ENCODE measurements at places on chromosomes 4 and X. TPM values are rescaled to one million over a fixed set of nuclear protein-coding genes. Genes with fewer than 3 reads are reported as not detected.

The LRP2BP gene
- 0.49 TPM for total RNA-seq

- H3K27me3 ChIP-seq = no peaks in the 10 kb centered on the region
- no peak for DNase-seq
- peaks cover 61% of the 10 kb centered on the region for H3K36me3 ChIP-seq
- H3K4me1 ChIP-seq = peaks cover 14% of the 10 kb centered on the region
Measured at GRCh38 chr4:102599886-102600285, 98.7 kb downstream of the NFKB1 start.

GRCh38 chr4:174222266-174222872 is 61.1 kb downstream of the FBXO8 start:
- H3K4me3 ChIP-seq = no peak overlapping the region
- no peaks in the 10 kb centered on the region for H3K27me3 ChIP-seq
- H3K4me1 ChIP-seq = peaks cover 13% of the 10 kb centered on the region

The CFP gene
- total RNA-seq = 0.74 TPM

The ADGRL3 gene
- total RNA-seq = 16.9 TPM

DNA sequence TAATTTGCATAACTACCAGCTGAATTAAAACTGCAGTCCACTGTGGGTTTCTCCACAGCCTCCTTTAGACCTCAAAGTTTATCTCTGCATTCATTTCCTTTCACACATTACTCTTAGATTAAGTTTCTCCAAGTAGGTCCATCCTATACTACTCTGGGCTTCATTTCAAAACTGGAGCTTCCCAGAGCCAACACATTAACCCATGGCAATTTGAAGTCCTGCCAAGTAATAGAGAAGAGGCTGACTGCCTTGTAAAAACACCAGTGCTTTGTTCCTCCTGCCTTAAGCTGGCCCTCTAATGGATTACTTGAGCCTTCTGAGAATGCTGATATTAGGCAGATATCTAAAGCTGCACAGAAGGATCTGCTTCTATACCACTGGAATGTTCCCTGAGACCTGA is 997.2 kb upstream of the SLIT2 start:
- H3K4me1 ChIP-seq = no peaks in the 10 kb centered on the region
- H3K4me3 ChIP-seq = no peak overlapping the region
- DNase-seq = no peak
- H3K27me3 ChIP-seq = no peaks in the 10 kb centered on the region
- H3K27ac ChIP-seq = no peak overlapping the region

DNA sequence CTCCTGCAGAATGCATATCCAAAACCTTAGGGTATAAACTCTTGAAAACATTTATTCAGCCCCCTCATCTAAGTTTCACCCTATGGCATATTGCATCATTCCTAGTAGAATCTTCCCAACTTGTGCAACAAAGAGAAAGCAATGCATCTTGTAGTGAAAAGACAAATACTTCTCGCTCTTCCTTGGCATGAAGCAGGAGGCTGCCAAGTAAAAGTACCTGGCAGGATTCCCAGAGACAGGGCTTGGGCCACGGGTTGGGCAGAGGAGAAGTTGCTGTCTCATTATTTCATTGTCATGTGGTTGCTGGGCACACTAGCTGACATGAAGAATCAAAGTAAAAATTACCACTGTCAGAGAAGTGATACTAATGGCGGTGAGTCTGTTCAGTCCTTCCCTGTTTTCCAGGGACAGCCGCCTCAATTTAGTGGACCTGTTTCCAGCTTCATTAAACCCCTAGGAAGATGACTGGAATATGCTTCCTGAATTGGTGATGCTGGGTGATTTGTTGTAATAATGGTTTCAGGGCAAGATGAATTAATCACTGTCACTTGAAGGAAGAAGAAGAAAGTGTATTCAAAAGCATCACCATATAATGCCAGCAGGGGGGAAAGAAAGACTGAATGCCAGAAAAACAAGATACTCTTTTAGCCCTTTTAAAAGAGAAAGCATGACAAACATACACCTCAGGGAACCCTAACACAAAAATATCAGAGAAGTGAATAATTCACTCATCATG is 380.5 kb upstream of the IGFBP7 start:
- H3K27me3 ChIP-seq = no peaks in the 10 kb centered on the region
- DNase-seq = no peak

The RIBC1 gene
- total RNA-seq = not detected

DNA sequence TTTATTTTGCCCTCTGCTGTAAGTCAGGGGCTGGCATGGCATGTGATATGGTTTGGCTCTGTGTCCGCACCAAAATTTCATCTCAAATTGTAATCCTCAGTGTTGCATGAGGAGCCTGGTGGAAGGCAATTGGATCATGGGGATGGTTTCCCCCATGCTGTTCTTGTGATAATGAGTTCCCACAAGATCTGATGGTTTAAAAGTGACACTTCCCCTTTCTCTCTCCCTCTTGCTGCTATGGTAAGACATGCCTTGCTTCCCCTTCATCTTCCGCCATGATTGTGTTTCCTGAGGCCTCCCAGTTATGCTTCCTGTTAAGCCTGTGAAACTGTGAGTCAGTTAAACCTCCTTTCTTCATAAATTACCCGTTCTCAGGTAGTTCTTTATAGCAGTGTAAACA is 72.0 kb upstream of the MSX1 start:
- DNase-seq = no peak
- H3K4me1 ChIP-seq = peaks cover 13% of the 10 kb centered on the region
- H3K4me3 ChIP-seq = no peak overlapping the region

- no peak for DNase-seq
- no peaks in the 10 kb centered on the region for H3K36me3 ChIP-seq
- no peaks in the 10 kb centered on the region for H3K27me3 ChIP-seq
- H3K4me1 ChIP-seq = peaks cover 17% of the 10 kb centered on the region
- H3K27ac ChIP-seq = no peak overlapping the region
Measured at GRCh38 chr4:174516345-174516744, 5.9 kb downstream of the HPGD start.

- no peaks in the 10 kb centered on the region for H3K36me3 ChIP-seq
- H3K27me3 ChIP-seq = no peaks in the 10 kb centered on the region
- no peaks in the 10 kb centered on the region for H3K4me1 ChIP-seq
- H3K27ac ChIP-seq = no peak overlapping the region
- no peak for DNase-seq
Measured at GRCh38 chr4:69490271-69490670, 5.4 kb downstream of the UGT2B4 start.

GRCh38 chr4:81580346-81580993 is 108.8 kb upstream of the RASGEF1B start:
- H3K27me3 ChIP-seq = no peaks in the 10 kb centered on the region
- DNase-seq = no peak

DNA sequence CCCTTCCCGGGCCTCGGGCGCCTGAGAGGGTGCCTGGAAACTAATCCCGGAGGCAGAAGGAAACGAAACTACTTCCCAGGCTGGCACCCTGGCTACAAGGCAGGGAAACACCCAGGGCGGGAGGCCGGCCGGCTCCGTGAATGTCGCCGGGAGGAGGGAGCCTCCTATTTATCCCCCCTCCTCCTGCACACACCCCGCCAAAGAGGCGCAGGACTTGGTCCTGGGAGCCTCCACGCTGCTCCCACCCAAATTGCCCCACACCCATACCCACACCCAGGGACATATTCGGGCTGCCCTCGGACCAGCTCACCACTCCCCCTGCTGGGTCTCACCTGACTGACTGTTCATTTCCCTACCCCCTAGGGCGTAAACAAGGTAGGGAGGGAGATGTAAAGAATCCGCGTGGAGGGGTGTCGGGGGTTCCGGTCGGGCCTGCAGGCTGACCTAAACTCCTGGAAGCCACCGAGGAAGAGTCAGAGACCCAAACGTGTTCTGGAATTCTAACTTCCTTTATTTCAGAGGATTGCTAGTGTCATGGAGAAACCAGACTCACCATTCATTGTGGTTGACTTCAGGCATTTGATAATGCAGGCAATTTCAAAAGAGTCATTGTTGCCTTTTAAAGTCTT is at the start of gene BTC:
BTC (minus strand) TSS at position 142 of the 629 bp plus-strand sequence. CDS start 198 bp downstream, outside the sequence.
- H3K27ac ChIP-seq = peak within 1 kb of the TSS; percentile 62
- peak within 1 kb of the TSS; percentile 56 for H3K4me3 ChIP-seq
- DNase-seq = no peak
- peaks cover 15% of the 10 kb centered on the region for H3K4me1 ChIP-seq
- no peaks in the 10 kb centered on the region for H3K27me3 ChIP-seq
- H3K36me3 ChIP-seq = no peaks in the 10 kb centered on the region

The SRPK3 gene
- 0.25 TPM for total RNA-seq

- H3K4me3 ChIP-seq = no peak overlapping the region
- no peak overlapping the region for H3K27ac ChIP-seq
- no peaks in the 10 kb centered on the region for H3K36me3 ChIP-seq
- H3K4me1 ChIP-seq = no peaks in the 10 kb centered on the region
Measured at GRCh38 chr4:66927937-66928336, 617.4 kb downstream of the CENPC start.

DNA sequence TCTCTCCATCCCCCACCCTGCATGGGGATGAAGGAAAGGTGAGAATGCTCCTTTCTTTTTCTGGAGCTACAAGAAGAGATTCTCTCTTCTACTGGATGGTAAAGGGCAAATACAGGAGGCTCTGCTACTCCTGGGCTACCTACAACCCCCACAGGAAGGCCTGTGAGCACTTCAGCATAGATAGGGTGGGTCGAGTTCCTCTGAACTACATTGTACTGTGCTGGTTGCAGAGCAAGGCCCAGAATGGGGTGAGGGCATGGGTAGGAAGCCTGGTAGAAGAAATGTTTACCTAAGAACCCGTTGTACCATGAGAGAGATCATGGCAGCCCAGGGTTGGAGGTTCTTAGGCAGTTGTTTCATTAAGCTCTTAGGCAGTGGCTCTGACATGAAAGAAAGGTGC is 510.4 kb downstream of the MID1IP1 start:
- no peaks in the 10 kb centered on the region for H3K4me1 ChIP-seq
- no peaks in the 10 kb centered on the region for H3K36me3 ChIP-seq
- no peaks in the 10 kb centered on the region for H3K27me3 ChIP-seq
- H3K4me3 ChIP-seq = no peak overlapping the region
- DNase-seq = no peak
- H3K27ac ChIP-seq = no peak overlapping the region

DNA sequence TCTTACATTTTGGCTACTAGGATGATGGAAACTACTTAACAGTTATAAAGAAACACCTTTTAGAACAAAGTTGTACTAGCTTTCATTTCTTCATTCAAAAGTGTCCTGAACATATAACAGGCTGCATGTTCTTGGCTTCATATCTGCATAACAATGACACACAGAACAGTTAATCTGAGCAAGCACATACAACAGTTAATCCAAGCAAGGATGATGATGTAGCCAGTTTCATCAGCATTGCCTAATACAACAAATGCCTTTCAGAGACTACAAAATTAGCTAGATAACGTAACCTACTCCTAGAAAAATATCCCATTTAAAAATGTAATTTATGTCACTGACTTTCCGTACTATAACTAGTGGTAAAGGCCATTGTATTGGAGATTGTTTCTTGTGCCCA is 182.1 kb downstream of the SCFD2 start:
- H3K36me3 ChIP-seq = no peaks in the 10 kb centered on the region
- no peak for DNase-seq
- no peak overlapping the region for H3K4me3 ChIP-seq
- no peak overlapping the region for H3K27ac ChIP-seq
- H3K27me3 ChIP-seq = no peaks in the 10 kb centered on the region
- H3K4me1 ChIP-seq = peaks cover 4% of the 10 kb centered on the region

GRCh38 chr4:71275570-71275969 is 63.2 kb upstream of the SLC4A4 start:
- H3K4me1 ChIP-seq = no peaks in the 10 kb centered on the region
- no peak for DNase-seq
- no peaks in the 10 kb centered on the region for H3K27me3 ChIP-seq
- H3K4me3 ChIP-seq = no peak overlapping the region
- no peak overlapping the region for H3K27ac ChIP-seq
- no peaks in the 10 kb centered on the region for H3K36me3 ChIP-seq

GRCh38 chrX:102599951-102600579 is 750 bp downstream of the ARMCX5 start:
- DNase-seq = no peak
- peak overlapping the region; percentile 67 for H3K27ac ChIP-seq
- H3K27me3 ChIP-seq = no peaks in the 10 kb centered on the region
- no peaks in the 10 kb centered on the region for H3K36me3 ChIP-seq

- no peaks in the 10 kb centered on the region for H3K4me1 ChIP-seq
- H3K4me3 ChIP-seq = no peak within 1 kb of the TSS
- no peak within 1 kb of the TSS for H3K27ac ChIP-seq
- no peak for DNase-seq
- H3K36me3 ChIP-seq = no peaks in the 10 kb centered on the region
- no peaks in the 10 kb centered on the region for H3K27me3 ChIP-seq
Measured at GRCh38 chrX:135893294-135893817, at the start of the genes CT45A10 and SAGE1. Gene CT45A10, minus strand, starts transcription at chrX:135893444. Its CDS starts 8,100 bp downstream, at chrX:135885344. Gene SAGE1, plus strand, starts transcription at chrX:135893716. Its CDS starts 2,527 bp downstream, at chrX:135896243.

GRCh38 chrX:34873500-34874225 is 68.9 kb upstream of the FAM47B start:
- no peak for DNase-seq
- H3K36me3 ChIP-seq = no peaks in the 10 kb centered on the region
- no peak overlapping the region for H3K27ac ChIP-seq

DNA sequence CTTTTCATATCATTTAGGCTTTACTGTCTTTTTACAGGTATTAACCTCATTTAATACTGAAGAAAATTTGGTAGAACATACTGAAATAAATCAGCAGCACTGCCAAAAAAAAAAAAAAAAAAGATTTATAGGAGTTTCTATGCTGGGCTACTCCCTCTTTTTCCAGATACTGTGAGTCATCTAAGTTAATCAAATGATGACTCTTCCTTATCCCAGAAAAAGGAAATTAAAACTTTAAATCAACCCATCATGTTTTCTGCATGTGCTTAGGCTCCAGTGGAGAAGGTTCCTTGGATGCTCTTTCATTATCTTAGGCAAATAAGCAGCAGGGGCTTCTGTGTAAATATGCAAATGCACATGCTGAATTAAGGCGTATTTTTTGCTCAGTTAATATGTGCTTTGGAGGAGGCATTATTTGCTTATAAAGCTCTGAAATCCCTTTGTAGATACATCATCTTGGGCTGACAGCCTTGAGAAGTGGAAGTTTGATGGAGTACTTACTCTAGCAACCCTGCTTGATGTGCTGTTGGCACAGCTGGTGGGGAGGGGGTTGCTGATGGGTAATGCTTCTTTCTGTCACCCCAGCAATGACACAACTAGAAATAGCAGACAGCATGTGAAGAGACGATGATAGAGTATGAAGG is 136.1 kb downstream of the C4orf33 start:
- H3K4me1 ChIP-seq = peaks cover 10% of the 10 kb centered on the region
- DNase-seq = no peak
- H3K4me3 ChIP-seq = no peak overlapping the region
- no peak overlapping the region for H3K27ac ChIP-seq
- H3K36me3 ChIP-seq = no peaks in the 10 kb centered on the region

Measured in vagina (tissue), 2 donors.